ENCODE measurements at places on chromosomes 16 and 17.

DNA sequence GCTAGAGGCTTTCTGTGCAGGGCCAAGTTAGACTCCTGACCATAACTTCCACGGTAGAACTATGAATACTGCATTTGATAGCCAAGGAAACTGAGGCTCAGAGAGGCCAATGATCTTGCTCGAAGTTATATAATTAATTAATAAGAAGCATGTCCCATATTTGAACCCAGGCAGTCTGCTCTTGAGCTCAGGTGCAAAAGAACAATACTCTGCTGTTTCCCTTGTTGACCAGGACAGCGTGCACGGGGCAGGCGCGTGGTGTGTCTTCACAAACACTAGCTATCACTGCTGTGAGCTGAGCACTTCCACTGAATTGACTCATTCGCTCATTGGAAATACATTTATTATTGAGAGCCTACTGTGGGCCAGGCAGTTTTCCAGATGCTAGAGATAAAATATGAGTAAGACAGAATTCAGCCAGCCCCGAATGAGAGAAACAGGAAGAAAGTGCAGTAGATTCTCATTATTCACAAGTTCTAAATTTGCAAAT is 1.6 kb downstream of the CHD9 start:
- no peak for DNase-seq

- DNase-seq: no peak
Measured at GRCh38 chr16:57091200-57091974, 996 bp upstream of the CPNE2 start.

- no peak for DNase-seq
Measured at GRCh38 chr16:73015612-73016487, 32.1 kb downstream of the ZFHX3 start.

- peak; percentile 75 for DNase-seq
Measured at GRCh38 chr17:7437950-7438614, 1.2 kb upstream of the FGF11 start.

- DNase-seq: peak; percentile 56
Measured at GRCh38 chr17:40541873-40542557, 23.3 kb downstream of the CCR7 start.

GRCh38 chr17:35679007-35679682 is 52.3 kb upstream of the RASL10B start:
- DNase-seq: no peak

- no peak for DNase-seq
Measured at GRCh38 chr17:63985387-63986140, 12.6 kb upstream of the PRR29 start.

- DNase-seq: no peak
Measured at GRCh38 chr17:45342871-45343526, 26.2 kb upstream of the MAP3K14 start.

DNA sequence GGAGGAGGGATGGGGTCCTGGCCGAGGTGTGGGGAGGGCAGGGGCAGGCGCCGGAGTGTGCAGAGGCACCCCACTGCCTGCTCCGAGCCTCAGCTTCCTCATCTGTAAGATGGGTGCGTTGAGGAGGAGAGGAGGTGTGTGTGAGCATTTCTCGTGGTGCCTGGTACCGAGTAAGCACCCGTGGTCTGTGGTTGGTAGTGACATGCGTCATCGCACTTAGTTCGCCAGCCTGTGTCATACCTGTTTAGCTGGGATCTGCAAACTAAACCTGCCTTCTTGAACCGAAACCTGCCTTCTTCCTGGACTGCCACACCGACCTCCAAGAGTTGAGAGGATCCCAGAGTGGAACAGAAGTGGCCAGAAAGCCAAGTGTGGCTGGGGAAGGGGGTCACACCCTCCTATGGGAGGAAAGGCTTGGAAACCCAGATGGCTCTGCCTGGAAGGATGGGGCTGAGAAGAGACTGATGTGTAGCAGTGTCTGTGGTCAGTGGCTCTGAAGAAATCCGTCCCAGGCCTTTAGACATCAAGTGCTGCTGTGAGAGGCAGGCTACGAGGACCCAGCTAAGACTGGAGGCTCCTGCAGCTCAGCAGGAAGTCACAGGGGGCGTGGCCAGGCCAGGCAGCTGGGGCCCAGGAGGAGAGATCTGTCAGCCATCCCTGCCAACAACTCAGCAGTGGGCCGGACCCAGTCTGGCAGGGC is 162.6 kb upstream of the PLCG2 start:
- peak; percentile 90 for DNase-seq
